ENCODE measurements at places on chromosomes 2 and 18. TPM values are rescaled to one million over a fixed set of nuclear protein-coding genes. Genes with fewer than 3 reads are reported as not detected.

ALK gene
- polyA plus RNA-seq = 0.55 TPM

THADA gene
- 25.6 TPM for polyA plus RNA-seq

PCARE gene
- polyA plus RNA-seq = not detected

GRCh38 chr2:34050413-34050812 is 451.3 kb upstream of the FAM98A start:
- H3K4me1 ChIP-seq = no peaks in the 10 kb centered on the region
- no peak for DNase-seq
- H3K4me3 ChIP-seq = no peak overlapping the region
- H3K27ac ChIP-seq = no peak overlapping the region
